ENCODE measurements at places on chromosomes 1 and 21.

GRCh38 chr21:21163904-21164303 is 165.7 kb downstream of the NCAM2 start:
- DNase-seq, result peak; percentile 60

DNA sequence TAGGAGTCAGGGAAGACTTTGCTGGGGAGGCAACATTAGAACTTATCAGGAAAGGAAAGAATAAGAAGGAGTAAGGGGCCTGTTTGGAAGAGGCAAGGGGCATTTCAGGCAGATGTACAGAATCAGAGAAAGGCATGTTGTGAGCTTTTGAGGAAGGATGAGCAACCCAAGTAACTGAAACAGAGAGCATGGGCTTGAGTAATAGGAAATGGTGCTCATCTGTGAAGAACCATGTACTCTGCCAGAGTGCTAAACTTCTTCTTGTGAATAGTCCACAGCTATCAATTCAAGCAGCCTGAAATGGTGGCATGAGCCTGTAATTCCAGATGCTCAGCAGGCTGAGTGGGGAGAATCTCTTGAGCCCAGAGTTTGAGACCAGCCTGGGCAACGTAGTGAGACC is 19.2 kb upstream of the PIGK start:
- no peak for DNase-seq

DNA sequence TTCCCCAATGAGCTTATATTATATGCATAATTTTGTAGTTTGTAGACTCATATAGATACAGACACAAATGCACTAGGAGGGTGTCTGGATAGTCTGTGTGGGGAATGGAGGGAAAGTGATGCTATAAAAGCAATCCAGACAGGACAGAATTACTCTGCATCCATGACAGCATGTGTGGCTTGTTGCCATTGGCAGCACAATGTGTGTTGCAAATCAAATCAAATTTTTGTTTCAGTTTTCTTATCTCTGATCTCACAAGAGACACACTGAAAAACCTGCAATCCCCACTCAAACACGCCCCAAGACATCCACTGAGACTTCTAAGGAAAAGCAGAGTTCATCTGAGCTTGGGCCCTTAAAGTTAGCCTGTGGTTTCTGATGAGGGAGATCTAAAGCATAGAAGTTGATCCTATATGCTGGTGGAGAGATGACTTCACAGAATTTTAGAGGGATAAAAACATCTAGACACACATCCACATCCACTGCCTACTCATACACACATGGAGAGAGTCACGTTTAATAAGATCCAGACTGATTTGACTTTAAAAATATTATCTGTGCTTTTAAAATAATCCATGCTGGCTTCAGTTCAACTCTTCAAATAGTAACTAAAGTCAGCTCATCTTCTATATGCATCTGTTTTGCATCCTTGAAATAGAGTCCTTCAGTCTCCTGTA is 313.0 kb upstream of the PLXNA2 start:
- DNase-seq, result no peak

DNA sequence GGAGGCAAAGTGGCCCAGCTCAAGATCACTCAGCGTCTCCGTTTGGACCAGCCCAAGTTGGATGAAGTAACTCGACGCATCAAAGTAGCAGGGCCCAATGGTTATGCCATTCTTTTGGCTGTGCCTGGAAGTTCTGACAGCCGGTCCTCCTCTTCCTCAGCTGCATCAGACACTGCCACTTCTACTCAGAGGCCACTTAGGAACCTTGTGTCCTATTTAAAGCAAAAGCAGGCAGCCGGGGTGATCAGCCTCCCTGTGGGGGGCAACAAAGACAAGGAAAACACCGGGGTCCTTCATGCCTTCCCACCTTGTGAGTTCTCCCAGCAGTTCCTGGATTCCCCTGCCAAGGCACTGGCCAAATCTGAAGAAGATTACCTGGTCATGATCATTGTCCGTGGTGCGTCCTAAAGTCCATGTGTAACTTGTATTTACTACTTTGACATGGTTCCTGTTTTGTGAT is 2.7 kb downstream of the RBM15 start:
- DNase-seq, result no peak

DNA sequence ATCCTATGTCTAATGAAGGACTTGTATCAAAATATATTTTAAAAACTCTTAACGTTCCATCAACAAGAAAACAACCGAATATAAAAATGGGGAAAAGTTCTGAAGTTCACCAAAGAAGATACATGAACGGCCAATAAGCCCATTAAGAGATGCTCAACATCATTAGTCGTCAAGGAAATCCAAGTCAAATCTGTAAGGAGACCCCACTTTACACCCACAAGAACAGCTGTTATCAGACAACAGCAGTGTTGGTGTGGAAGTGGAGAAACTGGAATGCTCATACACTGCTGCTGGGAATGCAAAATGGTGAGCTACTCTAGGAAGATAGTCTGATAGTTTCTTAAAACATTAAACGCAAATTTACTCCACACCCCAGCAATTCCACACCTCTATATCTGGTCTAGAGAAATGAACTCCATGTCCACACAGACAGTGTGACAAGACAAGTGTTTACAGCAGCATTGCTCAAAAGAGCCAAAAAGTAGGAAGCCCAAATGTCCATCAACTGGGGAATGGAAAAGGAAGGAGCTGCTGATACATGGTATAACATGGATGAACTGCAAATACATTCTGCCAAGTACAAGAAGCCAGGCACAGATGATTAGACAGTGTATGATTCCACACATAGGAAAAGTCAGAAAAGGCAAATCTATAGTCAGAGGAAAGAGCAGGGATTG is 18.5 kb downstream of the UBE2G2 start:
- DNase-seq, result no peak

DNA sequence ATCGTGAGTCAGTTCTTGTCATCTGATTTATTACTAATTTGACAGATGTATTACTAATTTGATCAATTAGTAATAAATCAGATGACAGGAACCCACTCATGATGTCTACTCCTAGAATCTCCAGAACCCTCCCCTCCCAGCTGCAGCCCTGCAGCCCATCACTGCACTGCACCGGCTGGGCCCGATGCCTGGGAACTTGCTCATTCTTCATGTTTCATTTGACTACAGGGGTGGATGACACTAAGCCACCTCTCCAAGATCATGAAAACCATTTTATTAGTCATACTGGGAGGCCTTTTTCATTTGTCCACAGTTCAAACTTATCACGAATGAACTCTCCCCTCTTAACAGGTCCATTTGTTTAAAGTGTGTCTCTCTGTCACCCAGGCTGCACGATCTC is 41.0 kb downstream of the KCNH1 start:
- no peak for DNase-seq

GRCh38 chr1:157971769-157972168 is 21.7 kb upstream of the KIRREL1 start:
- no peak for DNase-seq

DNA sequence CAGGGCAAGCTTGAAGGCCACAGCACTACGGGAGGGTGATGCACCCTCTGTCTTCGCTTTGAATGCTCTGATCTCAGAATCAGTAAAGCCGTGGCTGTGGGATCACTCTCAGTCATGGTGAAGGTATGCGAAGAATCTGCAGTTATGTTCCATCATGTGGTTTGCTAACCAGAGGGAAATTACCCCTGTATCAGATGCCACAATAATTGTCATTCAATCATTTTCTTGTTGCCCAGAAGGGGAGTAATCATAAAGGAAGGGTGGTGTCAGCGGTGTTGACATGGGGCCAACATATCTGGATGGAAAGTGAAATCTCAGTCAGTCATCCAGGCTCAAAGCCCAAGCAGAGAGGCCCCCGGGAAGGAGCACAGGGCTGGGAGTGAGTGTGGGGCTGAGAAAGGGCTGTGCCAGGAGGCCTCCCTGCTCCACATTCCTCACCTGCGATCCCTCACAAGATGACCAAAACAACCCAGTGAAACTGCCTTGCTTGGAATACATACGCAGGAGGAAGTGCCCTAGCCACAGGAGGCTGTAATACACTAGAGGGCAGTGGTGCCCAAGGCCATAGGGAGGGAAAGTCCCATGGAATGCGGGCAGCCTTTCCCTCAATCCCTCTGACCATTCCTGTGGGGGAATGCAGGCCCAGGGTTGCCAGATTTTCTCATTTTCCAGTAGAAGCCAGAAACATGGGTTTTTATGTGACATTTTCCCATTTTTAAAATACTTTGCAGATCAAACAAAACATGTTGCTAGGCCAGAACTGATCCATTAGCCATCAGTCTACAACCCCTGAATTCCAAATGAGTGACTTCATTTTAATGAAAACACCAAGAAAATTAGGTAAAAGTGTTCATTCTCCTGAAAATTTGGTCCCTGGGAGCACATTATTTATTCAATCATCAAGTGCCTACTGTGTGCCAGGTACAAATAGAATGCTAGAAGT is 95.7 kb upstream of the VANGL1 start:
- DNase-seq, result no peak

DNA sequence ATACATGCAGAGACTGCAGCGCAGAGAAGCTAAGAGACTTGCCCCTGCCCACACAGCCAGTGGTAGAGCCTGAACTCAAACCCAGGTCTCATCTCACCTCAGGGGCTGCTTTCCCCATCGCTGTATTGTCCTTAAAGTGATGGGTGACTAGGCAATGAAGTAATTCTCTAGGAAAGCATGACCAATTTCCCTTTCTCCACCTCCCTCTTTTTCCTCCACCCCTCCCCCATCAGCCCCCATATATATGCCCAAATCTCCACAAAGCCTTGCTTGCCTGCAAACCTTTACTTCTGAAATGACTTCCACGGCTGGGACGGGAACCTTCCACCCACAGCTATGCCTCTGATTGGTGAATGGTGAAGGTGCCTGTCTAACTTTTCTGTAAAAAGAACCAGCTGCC is at the start of gene IL24:
IL24 (plus strand) TSS at position 269 of the 400 bp plus-strand sequence. CDS start 390 bp downstream, outside the sequence.
- no peak for DNase-seq

GRCh38 chr1:221908573-221908972 is 166.7 kb upstream of the DUSP10 start:
- DNase-seq, result no peak

- DNase-seq, result no peak
Measured at GRCh38 chr1:214857716-214858115, 224.8 kb upstream of the KCNK2 start.
